ENCODE measurements at places on chromosomes 6 and 20.

DNA sequence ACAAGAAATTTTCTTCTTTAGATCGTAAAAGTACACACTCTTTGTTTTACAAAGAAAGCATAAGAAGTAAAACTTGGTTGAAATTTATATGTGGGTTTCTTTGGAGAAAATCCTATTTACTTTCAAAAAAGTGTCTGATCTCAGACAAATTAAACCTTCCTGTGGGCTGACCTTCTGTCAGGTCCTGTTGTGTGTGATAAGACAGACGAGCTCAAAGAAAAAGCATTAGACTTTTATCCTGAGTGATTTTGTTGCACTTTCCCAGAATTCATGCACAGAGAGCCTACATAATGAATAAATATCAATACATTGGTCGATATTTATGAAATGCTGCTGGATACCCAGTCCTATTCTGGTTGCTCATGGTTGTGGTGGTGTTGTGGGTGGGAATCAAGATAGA, 302.1 kb upstream of the SYNCRIP start:
- no peak for DNase-seq

DNA sequence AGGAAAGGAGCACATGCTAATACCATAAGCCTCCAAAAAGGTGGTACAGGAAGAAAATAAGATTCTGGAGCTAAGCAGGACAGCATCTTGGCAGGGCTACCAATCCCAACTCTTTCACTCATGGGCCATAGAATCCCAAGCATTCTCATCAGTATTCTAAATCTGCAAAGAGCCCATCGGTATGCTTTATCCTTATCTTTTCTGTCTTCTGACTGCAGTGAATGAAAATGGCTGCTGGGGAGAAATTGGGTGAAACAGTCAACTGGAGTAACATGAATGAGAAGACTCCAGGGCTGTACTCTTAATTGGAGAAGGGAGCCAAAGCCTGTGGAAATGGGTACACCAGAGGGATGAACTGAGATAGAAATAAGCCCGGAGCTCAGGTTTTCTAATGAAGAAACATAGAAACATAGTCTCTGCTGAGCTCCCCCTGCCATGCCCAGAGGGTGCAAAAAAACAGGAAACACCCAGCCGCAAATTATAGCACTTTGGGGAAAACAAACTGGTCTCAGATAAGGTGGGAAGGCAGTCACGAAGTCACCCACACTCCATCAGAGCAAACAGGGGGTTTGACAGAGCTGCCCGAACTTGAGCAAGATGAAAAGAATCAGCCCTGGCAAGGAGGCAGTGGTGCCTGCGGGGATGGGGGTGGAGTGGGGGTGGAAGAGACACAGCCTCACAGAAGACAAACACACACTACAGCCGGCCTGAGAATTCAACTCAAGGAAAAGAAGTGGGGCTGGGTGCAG, 35.4 kb upstream of the E2F3 start:
- peak; percentile 36 for DNase-seq

DNA sequence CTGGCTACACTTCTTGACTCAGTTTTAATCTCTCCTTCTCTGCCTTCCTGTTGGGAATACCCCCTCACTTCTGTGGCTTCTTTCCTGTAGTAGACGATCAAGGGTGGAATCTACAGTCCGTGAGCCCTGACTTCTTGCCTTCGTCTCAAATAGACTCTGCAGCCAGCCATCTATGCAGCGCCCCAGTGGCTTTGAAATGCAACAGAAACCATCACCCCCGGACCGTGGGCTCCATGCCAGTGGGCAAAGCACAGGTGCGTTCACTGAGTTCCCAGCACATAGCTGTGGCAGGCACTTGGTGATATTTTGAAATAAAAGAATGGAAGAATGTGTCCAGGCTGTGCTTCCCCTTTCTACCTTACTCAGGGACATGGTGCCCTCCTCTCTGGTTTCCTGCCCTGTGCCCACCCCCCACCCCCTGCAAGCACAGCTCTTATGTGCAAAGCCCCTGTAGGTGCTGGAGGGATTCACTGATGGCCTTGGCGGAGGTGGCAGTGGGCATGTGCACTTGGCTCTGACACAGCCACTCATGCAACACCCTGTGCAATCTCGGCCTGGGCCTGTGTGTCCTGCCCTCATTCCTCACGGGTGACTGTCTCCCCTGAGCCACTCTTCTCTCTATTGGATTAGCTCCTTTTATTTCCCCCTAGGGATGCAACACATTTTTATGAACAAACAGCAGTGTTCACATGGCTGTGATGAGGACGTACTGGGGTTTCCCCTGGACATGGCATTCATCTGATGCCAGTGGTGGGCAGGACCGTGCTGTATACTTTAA, 5.5 kb upstream of the CDSN start:
- DNase-seq = no peak

- DNase-seq = no peak
Measured at GRCh38 chr20:47265984-47266383, 90.5 kb downstream of the ZMYND8 start.

DNA sequence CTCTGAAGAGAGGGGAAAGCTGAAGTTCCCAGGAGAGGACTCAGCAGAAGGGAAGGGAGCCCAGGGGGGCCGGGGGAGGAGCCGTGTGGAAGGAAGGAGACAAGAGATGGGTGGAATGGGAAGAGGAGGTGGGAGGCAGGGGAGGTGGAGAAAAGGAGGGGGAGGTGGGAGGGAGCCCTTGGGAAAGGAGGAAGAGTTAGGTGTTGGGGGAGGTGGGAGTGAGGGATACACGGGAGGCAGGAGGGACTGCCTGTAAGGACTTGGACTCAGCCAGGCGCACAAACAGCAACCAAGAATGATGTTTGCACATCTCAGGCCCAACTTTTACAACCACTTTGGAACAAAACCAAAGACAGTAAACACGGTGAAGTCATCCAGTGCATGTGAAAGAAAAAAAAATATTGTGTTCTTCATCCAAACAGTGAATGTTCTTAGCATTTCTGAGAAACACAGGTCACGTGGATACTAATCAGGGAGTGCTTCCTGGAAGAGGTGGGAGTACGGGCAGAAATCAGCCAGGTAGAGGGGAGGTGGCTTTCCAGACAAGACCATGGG, 17.4 kb upstream of the LSM14B start:
- DNase-seq = no peak

- no peak for DNase-seq
Measured at GRCh38 chr6:2222275-2222842, 23.0 kb downstream of the GMDS start.

DNA sequence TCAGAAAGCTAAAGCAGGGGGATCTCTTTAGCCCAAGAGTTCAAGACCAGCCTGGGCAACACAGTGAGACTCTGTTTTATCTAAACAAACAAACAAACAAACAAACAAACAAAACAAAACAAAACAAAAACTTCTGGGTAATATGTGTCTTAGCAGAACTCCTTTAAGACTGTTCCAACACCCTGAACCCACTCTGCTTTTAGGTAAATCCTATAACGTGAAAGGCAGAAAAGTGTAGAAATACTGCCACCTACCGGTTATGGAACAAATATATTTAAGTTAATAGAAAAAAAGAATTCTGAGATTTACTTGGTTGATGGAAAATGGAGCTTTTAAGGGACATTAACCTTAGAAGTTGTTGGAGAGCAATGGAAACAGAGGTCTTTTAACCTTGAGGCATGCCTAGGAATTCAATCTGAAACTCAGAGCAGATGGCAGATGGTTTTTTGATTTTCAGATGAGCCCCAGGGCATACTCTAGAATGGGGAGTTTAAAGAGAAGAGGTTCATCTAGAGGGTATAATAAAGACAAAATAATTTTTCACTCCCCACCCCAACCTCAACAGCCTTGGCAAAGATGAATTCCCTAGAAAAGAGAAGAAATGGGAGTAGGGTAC, 38.5 kb downstream of the SOD2 start:
- DNase-seq = no peak

- peak; percentile 39 for DNase-seq
Measured at GRCh38 chr6:156779206-156780094, 2.3 kb downstream of the ARID1B start.

GRCh38 chr6:165183071-165183470, 126.3 kb downstream of the C6orf118 start:
- DNase-seq = no peak

DNA sequence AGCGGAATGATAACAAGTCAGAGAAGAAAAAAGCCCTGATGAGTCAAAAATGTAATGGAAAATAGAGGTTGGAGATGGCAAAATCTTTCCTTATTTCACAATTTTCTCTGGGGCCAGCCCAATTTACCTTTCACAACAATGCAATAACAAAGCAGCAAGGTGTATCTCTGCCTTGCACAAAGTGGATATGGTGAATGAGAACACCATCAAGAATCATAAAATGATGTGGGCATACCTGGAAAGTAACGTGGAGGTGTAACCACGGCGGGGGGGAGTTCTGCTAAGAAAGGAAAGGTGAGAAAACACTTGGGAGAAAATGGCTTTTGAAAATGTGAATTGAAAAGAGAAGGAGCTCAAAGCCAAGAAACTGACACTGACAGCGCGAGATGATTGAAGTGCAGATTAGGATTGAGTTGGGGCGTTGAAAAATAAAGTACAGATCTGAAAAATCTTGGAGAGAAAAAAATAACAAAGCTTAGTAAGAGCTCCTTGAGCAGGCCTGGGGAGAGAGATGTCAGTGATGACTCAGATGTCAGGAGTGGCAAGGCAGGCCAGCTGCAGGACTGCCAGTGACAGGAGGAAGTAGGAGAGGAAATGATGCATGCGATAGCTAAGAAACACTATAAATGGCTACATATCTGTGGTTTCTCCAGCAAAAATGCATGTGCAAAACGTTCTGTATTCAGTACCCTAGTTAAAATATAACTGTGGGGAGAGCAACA, 26.2 kb downstream of the ARHGAP18 start:
- peak; percentile 40 for DNase-seq

DNA sequence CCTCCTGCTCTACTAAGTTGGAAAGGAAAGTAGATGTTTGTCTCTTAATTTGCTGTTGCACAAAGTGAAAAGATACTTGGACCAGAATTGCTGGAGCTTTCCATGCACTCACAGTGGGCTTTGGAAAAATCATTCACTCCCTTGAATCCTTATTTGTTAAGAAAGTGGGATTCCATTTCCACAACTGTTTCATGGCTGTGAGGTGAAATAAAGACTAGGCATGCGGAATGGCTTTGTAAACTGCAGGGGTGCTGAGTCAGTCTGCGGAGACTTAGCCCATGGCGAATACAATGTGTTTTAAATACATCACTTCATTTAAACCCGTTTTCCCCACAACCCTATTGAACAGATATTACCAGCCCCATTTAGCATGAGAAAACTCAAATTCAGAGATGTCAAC, 36.8 kb upstream of the CLDN20 start:
- no peak for DNase-seq

GRCh38 chr6:165573671-165574070, 89.4 kb downstream of the PDE10A start:
- no peak for DNase-seq

DNA sequence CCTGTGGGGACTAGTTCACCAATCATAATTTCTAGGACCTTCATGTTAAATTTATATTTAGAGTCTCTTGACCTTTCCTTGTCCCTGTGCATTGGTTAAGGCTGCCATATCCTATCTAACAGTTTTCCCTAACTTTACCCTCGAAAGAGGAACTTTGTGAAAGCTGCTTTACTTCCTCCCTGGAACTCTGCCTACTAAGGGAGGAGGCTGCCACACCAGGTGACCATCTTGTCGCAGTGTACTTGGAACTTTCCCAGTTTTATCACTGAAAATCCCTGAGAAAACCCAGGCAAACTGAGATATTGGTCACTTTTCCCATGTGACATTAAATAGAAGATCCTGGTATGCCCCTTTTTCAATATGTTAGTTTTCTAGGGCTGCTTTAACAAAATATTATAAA, 317.6 kb upstream of the TSHZ2 start:
- no peak for DNase-seq

DNA sequence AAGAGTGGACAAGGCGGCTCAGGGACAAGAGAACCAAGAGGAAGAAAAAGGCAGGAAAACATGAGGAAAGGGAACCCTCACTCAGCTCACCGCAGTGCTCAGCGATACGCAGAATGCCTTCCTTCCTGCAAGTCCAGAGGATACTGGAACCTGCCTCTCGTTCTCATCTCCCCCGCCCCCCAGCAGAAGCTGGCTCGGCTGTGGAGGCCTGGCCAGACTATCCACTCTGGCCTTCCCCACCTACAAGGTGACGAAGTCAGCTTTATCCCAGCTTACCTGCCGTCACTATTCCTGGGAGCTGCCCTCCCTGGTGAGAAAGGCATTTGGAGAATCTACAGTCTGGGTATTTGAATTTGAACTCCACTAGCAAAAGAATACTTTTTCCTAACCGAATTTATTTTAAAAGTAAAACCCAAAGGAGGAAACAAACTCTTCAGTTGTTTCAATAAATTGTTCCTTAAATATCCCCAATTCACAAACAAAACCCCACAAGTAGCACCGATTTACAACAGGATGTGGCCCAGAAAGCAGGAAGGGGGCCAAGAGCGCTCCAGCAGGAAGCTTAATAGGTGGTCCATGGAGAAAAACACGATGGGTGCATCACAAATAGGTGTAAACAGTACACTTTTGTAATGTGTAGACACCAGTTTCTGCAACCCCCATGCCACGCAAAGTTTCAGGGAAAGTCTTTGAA, 2.1 kb upstream of the DIDO1 start:
- no peak for DNase-seq

- no peak for DNase-seq
Measured at GRCh38 chr20:25539742-25540672, 45.3 kb downstream of the NINL start.

DNA sequence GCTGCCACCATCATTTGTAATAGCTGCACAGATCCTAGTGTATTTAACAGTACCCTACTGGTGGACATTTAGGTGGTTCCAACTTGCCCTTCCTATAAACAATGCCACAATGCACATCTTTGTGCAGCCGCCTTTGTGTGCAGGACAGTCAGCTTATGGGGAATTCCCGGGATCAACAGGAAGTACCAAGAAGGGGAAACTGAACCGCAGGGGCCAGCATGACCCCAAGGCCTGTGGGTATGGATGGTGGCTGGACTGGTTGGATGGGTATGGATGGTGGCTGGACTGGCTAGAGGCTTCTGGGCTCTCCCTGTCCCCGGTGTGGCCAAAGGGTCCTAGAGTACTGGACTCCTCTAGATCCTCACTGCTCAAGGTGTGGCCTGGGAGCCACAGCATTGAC, 46.7 kb downstream of the CEBPB start:
- no peak for DNase-seq

DNA sequence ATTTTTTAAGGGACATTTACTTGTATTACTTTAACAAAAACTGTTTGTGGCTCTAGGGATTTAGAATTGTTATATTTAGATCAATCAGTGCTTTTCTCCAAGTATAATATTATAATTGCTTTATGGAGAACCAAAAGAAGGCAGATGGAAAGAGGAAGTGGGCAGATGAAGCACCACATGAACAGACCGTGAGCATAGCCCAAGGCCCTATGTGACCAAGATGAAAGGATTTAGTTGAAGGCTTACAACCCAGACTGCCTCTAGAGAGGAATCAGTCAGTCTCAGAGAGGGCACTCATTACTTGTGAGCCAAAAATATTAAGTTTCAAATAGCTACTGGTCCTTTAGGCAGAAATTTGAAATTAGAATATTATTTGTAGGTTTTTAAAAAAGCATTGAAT, 102.3 kb upstream of the IMPG1 start:
- no peak for DNase-seq

DNA sequence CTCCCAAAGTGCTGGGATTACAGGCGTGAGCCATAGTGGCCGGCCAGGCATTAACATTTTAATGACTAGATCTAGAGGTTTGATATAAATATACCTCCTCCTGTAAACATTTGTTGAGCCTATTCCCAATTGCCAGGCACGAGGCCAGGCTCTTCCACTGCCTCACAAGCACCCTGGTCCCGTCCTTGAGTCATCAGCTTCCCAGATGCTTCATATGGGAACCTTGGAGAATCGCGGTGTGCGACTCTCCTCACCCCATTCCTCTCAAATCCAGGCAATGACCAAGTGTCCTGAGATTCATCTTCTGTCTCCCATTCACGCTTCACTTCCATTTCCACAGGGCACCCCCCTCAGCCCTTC, 35.9 kb upstream of the PIM1 start:
- no peak for DNase-seq

All from activated T-helper 1 cell treated with anti-CD3 and anti-CD28 coated beads, Interleukin-2, amount 50 U/mL, for 16 hours (primary cell).